Activated CD4-positive, CD25-positive, alpha-beta regulatory T cell treated with anti-CD3 and anti-CD28 coated beads, Interleukin-2, amount 50 U/mL, for 16 hours (primary cell): ENCODE measurements at places on chromosomes 1 and 21.

- no peak for DNase-seq
These were observed 53.6 kb downstream of the TESK2 start for GRCh38 chr1:45437323-45437722.

GRCh38 chr21:46126309-46127238, 28.7 kb downstream of the COL6A2 start:
- DNase-seq, result no peak

GRCh38 chr1:181149326-181150125, 61.0 kb downstream of the IER5 start:
- DNase-seq, result peak; percentile 51

GRCh38 chr1:235207209-235207565, 46.1 kb upstream of the RBM34 start:
- DNase-seq, result peak; percentile 23

DNA sequence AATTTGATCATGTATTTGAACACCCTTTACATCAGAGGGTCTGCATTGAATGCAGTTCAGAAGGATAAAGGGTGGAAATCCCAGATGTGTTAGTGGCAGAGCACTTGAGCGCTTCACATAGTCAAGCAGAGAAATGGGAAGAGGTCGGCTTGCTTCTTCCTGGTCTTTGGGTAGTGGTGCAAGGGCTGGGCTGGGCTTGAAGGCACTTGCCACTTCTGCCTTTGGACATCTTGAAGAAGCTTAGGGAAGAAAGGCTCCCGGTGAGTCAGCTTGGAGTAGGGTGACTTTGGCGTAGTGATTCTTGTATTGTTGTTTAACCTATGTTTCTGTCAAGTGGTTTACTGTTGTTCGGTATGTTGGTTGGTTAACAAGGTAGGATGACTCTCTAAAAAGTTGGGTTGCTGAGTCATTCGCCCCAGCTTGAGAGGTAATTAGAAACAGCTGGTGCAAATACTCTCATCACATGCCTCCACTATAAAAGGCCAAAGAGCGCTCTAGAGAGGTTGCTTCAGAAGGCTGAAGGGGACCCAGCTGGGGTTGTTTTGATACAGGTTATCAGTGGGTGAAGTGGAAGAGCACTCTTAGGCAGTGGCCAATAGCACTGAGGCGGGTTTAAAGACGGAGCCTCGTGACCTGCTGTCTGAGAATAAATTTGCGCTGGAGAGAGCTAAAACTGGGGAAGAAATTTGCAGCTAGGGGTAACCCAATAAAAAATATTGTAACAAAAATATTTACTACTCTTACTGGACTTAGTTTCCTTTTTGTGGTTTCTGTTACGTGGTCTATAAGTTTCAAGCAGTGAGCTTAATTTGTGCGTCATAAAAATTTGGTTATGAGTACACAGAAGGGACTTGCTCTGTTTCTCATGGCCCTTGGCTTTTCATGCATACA, 1.4 kb downstream of the BACH1 start:
- DNase-seq, result peak; percentile 42

DNA sequence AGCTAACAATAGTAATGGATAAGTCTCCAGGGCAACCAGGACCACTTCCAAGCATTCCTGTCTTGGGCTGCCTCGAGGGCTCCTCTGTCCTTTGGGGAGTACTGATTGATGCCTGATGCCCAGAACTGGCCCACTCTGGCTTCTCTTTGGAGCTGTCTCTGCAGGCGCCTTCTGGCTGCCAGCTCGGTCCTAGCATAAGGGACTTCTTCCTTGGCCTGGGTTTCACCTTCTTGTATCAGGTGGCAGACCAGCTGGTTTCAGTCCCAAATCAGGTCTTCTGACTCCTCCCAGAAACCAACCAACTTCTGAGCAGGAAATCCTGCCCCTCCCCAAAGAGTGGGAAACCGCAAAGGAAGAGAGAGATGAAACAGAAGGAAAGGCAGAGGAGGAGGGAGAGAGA, 10.6 kb downstream of the G0S2 start:
- no peak for DNase-seq

- DNase-seq, result no peak
These were observed 31.1 kb downstream of the GJA5 start for GRCh38 chr1:147729315-147729714.

DNA sequence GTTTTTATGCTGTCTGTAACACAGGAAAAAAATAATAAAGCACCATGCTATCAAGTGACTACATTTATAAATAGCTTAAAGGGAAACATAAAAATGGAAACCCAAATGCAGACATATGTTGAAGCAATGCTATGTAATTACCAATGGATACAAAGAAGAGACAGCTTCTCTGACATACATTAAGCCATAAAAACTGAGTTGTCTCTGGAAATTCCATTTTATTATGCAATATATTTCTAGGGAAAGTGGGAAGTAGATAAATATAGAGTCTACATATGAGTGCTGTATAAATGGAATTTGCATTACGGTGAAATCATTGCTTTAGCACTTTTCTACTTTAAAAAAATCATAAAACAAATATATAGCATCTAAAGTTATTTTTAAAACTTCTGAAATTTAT, 135.2 kb upstream of the COL11A1 start:
- DNase-seq, result no peak

DNA sequence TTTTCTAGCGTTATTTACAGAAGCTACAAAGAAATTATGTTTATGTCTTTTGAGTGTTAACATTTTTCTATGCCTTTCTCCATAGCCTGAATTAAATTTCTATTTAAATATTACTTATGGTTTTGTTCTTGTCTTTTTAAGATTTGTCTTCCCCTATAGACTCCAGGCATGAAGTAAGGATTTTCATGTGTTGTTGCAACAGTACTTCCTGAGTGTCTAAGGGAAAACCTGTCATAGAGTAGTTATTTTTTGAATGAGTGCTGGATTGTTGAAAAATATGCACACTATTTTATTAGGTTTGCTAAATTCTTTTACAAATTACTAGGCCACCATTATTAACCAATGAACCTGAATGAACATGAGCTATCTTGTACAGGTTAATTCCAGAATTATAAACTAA, 27.1 kb downstream of the SAMSN1 start:
- DNase-seq, result no peak

DNA sequence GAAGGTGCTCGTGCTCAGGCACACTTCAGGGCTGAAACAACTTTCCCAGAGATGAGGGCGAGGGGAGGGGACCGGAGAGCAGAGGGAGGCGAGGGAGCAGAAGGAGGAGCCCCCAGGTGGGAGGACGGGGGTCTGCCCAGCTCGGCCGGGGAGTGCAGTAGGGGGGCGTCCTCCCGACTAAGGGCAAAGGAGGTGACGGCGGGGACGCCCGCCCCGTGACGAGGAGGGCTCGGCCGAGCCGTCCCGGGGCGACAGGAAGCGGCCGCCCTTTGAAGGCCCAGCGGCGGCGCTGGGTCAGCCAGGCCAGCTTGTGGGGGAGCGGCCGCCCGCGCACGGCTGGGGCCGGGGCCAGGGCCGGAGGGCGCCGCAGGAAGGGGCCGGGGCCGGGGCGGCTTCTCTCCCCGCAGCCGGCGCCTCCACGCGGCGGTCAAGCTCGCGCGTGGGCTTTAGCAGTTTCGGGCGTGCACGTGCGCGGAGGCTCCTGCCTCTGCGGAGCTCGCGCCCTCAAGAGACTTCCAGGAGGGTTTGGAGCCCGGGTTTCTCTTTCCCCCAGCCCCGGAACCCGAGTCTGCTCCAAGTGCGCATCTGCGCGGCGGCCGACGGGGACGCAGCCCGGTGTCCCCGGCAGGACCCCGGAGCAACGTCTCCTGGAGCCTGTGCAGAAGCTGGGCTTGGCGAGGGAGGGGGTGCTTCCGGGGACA, 100.8 kb upstream of the SLC45A1 start:
- DNase-seq, result no peak

- no peak for DNase-seq
These were observed 121.6 kb downstream of the SYT2 start for GRCh38 chr1:202588503-202589189.

DNA sequence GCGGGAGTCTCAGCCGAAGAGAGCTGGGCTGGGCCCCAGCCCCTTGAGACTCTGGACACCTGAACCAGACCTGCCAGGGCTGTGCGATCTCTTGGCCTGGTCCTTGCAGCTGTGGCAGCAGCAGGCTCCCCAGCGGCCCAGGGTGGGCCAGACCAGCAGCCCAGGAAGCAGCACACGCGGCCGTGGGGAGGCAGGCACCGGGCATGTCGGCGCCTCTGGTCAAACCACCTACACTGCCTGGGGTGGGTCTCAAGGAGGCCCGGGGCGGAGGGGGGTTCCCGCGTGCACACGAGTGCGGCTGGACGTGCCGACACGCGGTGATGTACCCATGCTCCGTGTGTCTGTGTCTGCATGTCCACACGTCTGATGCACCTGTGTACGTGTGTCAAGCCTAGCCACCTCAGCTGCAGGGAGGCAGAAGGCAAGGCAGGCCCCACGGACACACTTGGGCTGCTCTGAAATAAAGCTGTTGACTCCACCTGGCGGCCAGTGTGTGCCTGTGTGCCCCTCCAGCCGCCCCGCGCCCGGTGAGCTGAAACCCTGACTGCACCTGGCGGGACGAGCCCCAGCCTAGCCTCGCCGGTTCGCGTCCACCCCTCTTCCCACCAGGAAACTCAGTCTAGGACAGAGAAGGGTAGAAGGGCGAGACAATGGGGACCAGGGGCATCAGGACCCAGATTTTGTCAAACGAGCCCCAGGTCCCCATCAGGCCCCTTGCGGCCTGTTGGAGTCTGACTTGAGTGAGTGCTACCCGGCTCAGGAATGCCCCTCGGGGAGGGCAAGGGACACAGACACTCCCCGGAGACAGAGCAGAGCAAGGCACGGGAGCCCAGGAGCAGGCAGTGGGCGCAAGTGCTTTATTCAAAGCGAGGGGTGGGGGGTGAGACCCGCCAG, 11.6 kb downstream of the SCNN1D start:
- DNase-seq, result no peak

DNA sequence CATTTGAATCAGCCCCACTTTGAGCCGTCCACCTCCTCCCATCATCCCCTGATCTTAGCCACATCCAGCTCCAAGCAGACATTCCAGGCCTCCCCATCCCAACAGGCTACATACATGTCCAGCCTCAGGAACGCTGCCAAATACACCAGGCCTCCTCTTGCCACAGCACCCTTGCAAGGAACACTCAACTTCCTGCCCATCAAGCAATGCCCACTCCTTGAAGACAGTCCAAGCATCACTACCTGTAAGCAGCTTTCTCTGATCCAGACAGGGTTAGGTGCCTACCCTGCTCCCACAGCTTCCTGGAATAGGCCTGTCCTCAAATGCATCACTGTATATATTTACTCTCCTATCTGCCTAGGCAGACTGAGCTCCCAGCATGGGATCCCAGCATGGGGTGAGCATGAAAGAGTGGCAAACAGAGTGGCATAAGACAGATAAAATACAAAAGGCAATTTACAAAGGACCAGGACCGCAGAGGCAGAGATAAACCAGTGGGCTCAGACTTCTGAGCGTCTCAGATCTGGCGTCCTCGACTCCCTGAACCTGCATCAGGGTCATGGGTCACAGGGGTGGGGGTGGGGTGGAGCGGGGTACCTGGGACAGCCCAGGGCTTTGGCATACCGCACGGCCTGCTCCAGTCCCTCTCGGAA, 816 bp downstream of the HYI start:
- no peak for DNase-seq

DNA sequence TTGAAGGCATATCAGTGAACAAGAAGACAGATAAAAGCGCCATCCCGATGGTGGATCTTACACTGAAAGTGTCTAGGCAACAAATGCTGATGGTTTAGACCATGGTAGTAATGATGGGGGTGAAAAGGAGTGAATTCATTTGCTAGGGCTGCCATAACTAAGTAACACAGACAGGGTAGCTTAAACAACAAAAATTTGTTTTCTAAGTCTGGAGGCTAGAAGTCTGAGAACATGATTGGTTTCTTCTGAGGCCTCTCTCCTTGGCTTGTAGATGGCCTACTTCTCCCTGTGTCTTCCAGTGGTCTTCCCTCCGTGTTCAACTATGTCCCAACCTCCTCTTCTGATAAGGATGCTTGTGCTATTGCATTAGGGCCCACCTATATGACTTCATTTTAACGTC, 13.4 kb upstream of the RAB3B start:
- DNase-seq, result no peak

DNA sequence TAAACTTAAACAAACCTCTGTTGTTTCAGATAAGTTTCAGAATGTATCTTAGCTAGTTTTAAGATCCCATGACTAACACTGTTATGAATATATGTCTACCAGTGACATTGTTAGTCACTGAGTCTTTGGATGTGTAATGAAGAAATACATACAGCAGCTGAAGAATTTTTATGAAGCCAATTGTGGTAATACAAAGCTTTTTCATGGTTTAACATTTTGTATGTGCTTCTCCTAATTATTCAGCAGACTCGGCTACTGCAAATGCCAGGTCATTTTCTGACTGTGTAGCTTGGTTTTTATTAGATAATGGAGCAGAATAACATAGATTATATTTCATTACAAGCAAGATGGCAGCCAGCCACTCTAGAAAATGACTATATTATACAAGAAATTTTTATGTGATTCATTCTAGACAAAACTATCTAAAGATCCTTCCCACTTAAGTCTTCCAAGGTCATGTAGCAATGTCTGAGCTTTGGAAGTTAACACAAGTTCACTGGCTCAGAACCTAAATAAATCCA, 147.8 kb downstream of the TNFSF18 start:
- no peak for DNase-seq

DNA sequence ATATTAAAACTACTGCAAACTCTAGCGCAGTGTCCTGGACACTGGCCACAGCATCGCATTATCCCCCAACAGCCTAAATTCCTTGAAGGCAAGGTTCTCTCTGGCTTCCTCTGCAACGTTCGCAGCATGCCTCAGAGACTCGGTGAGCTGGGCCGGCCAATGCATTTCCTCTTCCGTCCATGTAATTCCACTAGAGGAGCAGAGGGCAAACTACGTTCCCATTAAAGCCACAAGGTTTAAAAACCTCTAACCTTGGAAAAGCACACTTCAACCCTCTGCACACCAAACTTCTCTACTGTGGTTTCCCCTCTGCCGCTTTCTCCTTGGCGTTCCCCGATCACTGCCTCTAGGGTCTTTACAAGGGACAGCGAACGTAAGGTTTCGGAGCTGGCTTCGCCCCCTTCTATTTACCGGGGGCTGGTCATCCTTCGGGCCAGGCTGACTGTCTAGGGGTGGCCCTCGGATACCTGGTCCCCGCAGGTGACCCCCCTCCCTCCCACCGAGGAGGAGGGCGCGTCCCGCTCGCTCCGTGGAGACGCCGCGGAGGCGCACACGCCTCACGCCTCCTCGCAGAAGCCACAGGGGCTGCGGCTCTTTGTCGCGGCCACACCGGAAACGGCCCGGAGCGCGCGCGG, 456 bp upstream of the SMYD2 start:
- no peak for DNase-seq

DNA sequence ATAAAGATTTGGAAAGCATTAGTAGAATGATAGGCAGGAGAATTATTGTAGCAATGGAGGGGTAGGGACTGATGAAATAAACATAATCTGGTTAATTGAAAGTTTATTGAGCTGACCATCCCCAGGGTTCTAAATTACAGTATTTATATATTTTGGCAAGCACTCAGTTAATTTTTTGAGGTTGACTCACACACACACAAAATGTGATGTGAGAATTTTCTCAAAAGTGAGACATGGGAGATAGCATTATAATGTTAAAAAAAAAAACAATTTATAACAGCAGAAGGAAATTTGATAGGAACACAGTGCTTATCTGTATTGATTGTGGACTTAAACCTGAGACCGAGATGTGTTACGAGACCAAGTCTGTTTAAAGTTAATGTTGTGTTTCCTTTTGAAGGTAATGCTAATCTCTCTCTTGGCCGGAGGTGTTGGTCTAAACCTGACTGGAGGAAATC, 24.6 kb downstream of the TRIM45 start:
- no peak for DNase-seq

GRCh38 chr1:180062452-180062971, 92.2 kb upstream of the QSOX1 start:
- no peak for DNase-seq

GRCh38 chr21:35609263-35609662, 451.1 kb downstream of the SETD4 start:
- DNase-seq, result no peak
